ENCODE measurements at places on chromosomes 7 and 10.
A peak's percentile ranks its signal among the peaks of the same experiment; 100 is the strongest.

- no peak for DNase-seq
Measured at GRCh38 chr7:111789870-111790269, 227.6 kb upstream of the IMMP2L start.

DNA sequence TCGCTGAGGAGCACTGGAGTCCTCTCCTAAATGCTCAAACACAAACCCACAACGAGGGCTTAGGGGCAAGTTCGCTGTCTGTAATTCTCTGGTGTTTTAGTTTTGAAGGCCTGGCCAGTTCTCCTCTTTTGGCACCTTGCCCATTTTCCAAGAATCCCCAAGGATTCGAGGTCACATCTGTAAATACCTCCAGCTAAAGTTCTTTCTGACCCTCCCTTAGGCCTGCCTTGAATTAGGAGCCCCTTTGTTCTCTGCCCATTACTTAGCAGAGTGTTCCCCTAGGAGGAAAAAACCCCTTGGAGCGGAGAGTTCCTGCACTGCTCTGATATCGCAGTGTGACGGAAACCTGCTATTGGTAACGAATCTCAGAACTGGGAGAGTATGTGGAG, 743 bp upstream of the PYROXD2 start:
- DNase-seq, result no peak

DNA sequence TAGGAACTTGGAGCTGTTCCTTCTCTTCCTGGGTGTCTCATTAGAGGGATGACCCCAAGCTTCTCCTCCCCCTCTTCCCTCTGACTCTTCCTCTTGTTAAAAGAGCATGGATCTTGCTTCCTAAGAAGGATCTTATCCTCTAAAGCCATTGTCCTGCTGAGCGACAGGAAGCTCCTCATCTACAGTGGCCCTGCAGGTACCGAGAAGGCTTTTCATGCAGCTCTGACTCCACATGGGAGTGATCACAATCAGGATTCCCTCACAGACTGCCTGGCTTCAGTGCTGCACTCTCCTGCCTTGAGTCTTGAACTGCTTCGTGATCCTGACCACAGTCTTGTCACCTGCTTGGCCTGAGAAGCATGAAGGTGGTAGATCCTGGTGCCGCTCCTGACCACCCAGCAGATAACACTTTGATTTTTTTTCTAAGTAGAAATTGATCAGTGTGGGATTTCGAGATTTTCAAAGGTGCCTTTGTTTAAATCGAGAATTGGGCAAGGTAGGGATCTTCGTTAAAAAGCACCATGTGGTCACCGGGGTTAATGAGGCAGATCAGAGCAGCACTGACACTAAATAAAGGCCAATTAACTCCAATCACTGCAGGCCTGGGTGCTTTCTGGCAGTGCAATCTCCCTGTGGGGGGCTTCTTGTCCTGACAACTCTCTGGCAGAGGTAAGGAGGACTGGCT, 376.4 kb downstream of the NRG3 start:
- DNase-seq, result no peak

DNA sequence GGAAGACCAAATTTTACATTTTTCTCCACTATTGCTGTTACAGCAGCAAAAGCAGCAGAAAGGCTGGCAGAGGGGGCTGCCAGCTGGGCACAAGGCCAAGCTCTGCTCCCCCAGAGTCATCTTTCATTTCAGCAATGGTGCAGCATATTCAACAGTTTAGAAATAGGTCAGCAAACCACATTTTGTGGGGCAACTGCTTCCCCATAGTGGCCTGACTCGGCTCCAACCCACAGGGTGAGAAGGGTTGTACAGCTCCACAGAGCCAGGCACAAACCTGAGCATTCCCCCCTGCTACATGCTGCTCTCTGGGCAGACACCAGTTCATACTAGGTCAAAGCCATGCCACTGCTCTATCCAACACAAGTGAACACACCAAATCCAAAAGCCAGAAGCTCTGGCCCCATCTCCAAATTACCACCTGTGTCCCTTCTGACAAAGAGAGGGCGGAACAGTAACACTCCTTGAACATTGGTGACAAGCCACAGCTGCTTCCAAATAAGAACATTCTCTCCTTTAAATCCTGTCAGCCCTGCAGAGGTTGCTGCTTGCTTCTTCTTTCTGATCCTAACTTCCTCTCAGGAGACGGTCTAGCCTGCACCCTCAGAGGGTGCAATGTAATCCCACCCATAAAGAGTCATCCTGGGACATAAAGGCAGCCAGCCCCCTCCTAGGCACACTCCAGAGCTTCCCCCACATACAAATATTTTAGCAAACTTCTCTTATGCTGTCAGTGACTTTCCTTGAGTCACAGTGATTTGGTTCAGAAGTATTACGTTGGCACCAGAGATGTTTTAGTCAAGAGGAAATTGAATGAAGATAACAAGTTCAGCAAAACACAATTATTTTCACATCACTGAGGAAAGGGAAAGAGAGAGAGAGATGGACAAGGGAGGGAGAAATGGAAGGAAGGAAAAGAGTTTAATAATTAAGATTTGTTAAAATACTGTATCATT, 39.0 kb upstream of the SLIT1 start:
- no peak for DNase-seq

- DNase-seq, result no peak
Measured at GRCh38 chr10:73655257-73655989, 406 bp downstream of the SYNPO2L start.

- DNase-seq, result peak; percentile 89
Measured at GRCh38 chr10:30782537-30783461, 153.2 kb upstream of the LYZL2 start.

DNA sequence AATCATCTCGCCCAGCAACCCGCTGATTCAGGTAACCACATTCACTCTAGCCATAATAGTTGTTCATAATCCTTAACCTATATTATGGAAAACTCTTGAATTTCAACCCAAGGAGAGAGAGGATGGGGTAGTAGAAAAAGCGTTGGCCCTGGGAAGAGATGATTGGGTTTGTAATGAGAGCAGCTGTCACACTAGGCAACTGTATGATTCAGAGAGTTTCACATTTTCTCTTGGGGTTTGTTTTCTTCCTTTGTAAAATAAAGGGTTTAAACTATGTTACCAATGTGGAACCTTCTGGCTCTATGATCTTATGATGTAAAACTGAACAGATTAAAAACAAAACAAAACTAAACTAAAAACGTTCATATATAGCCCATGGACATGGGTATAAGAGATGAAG, 705.2 kb upstream of the IGFBP3 start:
- DNase-seq, result no peak

- no peak for DNase-seq
Measured at GRCh38 chr7:81583882-81584533, 185.8 kb downstream of the HGF start.

- no peak for DNase-seq
Measured at GRCh38 chr7:27836536-27836935, 96.6 kb downstream of the TAX1BP1 start.

DNA sequence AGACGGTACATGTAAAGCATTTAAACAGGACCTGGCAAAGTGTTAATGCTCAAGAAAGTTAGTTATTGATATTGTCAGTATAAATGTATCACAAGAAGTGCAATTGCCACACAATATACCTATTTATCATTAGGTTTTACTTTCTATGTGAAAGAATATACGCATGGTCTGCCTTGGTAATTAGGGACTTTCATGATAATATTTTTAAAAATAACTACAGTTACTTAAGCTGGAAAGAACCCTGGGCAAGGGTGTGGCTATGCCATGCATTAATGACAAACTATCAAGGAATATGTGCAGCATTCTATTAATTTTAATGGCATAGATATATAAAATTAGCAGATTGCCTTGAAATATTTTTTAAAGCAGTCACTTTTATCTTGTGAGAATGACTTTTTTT, 191.2 kb downstream of the CSTF2T start:
- DNase-seq, result no peak

- peak; percentile 81 for DNase-seq
Measured at GRCh38 chr10:91590904-91591796, 41.7 kb downstream of the PPP1R3C start.

DNA sequence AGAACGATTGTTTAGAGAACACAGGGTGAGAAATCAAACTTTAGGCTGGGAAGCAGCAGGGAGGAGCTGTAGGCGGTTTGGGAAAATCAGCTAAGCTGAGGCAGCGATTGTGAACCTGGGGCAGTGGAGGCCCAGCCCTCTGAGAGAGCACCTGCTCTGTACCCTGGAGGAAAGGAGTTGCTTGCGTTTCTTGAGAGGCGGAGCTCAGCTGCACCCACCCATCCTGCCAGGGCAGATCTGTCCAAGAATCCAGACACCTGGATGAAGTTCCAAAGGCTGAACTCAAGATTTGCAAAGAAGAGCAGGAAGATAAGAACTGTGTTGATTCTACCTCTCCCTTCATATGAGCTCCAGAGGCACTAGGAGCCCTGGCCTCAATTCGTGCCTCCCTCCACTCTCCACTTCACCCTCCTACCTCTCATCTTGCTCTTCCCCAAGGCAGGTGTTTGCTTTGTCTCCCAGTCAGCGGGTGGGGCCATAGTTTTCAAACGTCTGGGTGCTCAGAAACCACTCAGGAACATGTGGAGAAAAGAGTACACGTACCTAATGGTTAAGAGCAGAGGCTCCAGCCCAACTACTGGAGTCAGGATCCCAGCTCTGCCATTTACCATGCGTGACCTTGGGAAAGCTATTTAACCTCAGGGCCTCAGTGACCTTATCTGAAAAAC, 21.5 kb upstream of the TMEM213 start:
- no peak for DNase-seq
